ENCODE measurements at places on chromosomes 12 and 14.

DNA sequence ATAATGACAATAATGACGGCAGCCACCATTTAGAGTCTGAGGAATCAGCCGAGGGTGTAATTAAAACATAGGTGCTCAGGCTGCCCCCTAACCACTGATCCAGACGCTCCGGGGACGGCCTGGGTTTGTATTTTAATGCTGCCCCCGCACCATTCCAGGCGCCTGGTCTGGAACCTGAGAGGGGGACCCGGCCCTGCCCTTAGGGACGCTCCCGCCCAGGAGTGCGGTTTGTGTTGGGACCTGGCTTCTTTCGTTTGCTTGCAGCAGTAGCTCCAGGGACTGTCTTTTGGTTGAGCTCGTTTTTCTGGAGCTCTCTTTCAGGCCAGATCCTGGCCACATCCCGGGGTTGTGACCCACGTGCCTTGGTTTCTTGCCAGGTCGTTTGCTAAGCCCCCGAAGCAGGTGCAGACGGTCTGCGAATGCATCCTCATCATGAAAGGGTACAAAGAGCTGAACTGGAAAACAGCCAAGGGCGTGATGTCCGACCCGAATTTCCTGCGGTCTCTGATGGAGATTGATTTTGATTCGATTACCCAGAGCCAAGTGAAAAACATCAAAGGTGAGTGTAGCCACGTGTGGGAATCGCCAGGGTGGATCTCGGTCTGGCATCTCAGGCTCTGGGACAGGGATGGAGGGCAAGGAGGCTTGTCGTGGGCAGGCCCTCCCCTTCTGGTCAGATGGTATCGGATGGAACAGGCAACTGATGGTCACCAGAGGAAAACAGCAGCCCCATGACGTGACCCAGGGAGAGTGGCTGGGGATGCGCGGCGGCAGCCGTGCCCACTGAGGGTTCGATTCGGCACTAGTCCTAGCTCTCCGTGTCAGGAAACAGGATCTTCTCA lies 63.5 kb downstream of the CCDC92 start:
- no peak for DNase-seq

DNA sequence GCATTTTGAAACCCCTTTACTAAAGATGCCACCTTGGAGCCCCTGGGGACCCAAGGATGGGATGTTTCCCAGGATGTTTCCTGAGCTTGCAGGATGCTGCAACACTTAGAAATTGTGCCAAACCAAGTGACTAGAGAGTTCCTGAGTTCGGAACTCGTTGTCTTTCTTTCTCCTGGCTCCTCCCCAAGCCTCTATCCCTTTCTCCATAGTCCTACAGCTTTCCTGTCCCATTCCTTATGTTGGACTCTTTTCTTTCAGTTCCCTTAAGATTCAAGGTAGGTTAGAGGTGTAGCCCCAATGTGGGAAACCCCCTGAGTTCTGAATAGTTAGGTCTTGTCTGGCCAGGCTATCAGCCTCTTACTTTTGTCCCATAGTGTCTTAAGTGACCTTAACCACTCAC lies 1.4 kb upstream of the KIF5A start:
- no peak for DNase-seq

- DNase-seq: no peak
These were observed 9.5 kb upstream of the NAA30 start for GRCh38 chr14:57380935-57381334.

DNA sequence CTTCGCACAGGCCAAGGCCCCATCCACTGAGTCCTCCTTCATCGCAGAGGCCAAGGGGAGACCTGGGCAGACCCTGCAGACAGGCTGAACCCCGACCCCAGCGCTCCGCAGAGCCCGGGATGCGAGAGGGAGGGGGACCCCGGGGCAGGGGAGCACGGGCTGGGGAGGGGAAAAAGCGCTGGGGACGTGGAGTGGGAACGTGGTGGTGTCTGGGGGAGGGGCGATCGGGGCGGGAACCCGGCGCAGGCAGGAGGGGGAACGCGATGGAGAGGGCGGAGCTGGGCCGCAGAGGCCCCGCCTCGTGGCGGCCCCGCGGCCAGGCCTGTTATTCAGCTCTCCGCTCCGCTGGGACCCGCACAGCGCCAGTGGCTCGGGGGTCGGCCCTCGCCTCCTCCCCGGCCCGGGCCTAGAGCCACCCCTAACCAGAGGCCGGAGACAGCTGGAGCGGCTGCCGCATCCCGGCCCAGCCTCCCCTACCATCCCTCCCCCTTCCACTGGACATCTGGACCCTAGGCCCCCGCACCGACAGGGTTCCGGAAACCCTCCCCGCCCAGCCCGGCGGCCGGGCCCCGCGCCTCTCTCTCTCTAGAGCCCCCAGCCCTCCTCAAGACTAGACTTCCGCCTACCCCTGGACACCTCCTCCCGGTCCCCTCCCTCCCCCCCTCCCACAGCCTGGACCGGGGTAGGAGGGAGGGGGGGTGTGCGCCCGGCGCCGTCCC lies at the start of gene ARHGEF25:
Gene ARHGEF25 (plus strand): TSS at position 328 of the 719 bp plus-strand sequence. CDS start 460 bp downstream, outside the sequence.
- DNase-seq: peak; percentile 65

GRCh38 chr12:3184485-3184884 lies 107.3 kb downstream of the TSPAN9 start:
- DNase-seq: no peak

- no peak for DNase-seq
These were observed 30.5 kb upstream of the LRP6 start for GRCh38 chr12:12297201-12297830.

- DNase-seq: no peak
These were observed 31.9 kb downstream of the FBRSL1 start for GRCh38 chr12:132521712-132522292.

- no peak for DNase-seq
These were observed 8.9 kb downstream of the ISCA2 start for GRCh38 chr14:74502236-74503019.

- DNase-seq: no peak
These were observed 78.3 kb upstream of the SLC16A7 start for GRCh38 chr12:59517522-59517921.

DNA sequence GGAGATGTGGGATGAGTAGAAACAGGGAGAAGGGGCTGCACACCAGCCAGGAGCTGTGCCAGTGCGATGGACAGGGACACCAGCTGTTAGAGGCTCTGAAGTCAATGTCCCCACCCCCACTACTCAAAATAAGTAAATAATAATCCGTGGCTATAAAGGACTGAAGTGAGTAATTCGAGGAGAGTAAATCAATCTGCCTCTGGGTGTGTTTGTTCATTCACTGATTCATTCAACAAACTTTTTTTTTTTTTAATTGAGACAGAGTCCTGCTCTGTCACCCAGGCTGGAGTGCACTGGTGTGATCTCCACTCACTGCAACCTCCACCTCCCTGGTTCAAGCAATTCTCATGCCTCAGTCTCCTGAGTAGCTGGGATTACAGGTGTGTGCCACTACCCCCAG lies 363.6 kb downstream of the TMEM132D start:
- DNase-seq: no peak

DNA sequence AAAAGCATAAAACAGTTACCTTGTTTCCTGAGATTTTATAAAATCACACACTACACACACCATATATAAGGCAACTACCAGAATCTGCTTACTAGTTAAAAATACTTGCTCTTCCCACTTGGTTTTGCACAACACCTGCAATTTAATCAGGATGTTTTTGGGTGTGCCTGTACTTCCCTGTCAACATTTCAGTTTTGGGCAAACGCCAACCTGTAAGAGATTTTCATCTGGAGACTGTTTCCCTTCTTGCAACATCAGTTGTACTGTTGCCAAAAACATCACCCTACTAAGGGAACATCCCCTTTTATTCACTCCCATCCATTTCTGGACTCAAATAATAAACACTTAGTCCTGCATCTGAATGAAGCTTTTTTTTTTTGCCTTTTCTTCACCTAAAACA lies 172.3 kb downstream of the DUSP6 start:
- DNase-seq: no peak

DNA sequence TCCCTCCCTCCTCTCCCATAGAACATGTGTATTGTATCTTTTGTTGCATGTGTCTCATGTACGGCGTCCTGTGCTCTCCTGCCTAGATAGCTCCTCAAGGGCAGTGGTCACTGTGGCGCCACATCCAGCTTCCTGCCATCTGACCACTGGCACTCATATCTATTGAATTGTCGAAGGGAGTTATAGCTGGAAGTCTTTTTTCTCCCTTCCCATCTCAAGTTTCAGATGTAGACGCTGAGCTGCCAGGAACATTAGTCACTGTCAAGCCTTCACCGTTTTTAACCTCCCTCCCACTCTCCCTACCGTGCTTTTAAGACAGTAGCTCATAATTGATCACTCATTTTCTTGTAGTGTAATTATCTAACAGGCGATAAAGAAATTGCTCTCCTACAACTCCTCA lies 33.0 kb downstream of the MTHFD1 start:
- no peak for DNase-seq

GRCh38 chr14:87285506-87285905 lies 707.5 kb downstream of the GALC start:
- no peak for DNase-seq

- DNase-seq: no peak
These were observed 19.1 kb upstream of the LDHB start for GRCh38 chr12:21676776-21677175.

GRCh38 chr12:100184549-100185145 lies 16.0 kb upstream of the ACTR6 start:
- DNase-seq: no peak

GRCh38 chr12:58202933-58203718 lies 261.8 kb downstream of the ATP23 start:
- no peak for DNase-seq

GRCh38 chr12:563250-563781 lies 99.9 kb downstream of the NINJ2 start:
- peak; percentile 53 for DNase-seq

DNA sequence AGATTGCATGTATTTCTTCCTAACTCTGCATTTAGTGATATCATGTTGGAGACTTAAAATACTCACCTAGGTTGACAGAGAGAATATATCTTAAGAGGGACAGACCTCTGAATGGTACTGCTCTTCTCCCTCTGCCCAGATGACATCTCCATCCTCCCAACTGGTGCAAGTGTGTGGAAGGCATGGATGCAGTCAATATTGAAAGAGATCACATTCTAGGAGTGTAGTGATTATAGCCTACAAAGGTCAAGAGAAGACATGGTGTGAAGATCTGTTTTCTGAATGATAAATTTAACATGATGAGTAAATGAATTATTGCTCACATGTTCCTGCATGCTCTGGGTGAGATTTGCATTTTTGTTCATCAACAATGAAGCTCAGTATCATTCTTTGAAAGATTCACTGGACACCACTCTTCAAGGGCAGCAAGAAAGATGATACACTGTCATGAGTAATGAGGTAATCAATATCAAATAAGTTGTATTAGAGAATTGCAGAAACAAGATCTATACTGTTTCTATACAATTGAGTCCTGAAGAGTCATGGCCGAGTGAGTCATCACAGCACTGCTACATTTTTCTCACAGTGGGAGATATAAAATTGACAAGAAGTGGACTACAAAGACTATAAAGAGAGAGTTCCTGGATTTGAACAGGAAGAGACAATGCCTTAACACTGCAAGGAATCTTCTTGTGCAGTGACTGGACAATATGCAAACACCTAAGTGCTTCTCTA lies 183.3 kb upstream of the KRR1 start:
- DNase-seq: no peak

DNA sequence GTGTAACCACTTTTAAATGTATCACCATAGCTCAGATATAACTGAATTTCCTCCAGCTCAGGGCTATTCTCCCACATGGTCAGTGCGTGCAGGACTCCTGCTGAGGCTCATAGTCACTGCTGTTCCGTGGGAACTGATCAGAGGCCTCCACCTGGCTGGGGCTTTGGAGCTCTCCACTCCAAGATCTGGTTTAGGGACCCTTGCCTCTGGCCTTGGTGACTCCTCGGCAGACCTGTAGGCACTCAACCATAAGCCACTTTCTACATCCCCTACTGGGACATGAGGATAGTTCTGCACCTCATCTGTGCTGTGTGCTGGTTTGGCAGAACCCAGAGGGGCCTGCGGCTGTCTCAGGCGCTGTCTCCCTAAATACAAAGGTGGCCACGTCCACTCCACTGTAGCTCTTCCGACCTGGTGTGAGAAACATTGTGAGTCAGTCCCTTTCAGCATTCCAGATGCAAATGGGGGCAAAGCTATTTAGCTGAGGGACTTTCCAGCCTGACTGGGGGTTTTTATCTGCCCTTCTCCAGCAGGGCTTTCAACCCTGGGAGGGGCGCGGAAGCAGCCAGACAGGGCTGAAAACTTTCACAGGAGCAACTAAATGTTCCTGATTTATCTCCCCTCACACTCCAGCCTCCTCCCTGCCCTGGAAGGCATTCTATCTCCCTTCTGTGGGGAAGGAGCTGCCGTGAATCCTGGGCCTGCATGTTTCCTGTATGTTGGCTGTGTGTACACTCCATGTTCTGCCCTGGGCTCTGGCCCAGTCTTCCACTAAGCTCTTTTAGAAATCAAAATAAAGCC lies 218.3 kb upstream of the DAAM1 start:
- no peak for DNase-seq

DNA sequence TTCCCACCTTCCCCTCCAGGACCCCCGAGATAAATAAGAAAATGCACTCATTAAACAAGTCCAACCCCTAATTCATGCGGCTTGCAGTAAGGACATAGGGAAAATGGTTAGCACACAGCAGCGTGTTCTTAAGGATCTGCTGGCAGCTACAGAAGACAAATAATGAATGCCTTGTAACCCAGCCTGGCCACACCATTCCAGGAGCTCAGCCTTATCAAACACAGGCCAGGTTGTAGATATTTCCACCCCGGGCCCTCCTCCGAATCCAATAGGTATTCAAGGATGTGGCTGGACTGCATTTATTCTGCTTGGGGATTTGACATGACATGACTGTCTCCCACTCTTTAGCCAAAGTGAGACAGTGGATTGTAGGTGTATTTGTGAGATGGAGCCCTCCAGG lies 245.1 kb downstream of the SLC41A2 start:
- no peak for DNase-seq

DNA sequence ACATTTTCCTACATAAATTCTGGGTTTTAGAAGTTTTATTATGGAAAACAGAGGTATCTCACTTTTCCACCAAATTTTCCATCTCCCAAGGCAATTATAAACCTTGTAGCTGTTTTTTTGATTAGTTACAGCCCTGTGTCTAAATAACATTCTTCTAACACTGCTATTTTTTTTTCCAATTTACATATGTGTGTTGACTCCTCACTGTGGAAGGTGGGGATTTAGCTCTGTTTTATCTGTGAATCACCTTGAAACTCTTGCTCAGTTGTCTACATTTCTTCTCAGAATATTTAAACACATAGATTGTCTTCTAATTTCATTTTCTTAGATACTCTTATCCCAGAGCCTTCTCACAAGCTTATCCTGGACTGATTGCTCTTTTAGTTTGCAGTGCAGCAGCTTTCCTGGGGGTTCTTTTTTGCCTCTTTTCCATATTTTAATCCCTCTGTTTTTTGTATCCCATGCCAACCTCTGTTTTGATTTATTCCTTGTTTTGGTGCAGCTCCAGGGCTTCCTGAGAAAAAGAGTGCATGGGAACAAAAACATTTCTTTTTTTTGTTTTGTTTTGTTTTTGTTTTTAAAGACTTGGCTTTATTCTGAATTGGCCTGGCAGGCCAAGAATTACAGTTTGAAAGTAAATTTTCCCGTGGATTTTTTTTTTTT lies 36.7 kb downstream of the TBC1D15 start:
- no peak for DNase-seq

- no peak for DNase-seq
These were observed 354.2 kb downstream of the TMEM132D start for GRCh38 chr12:129549656-129550055.

GRCh38 chr14:34199585-34199984 lies 248.7 kb upstream of the EGLN3 start:
- DNase-seq: peak; percentile 50

GRCh38 chr14:60323199-60323896 lies 74.3 kb downstream of the PPM1A start:
- no peak for DNase-seq

GRCh38 chr14:77390188-77390587 lies 13.0 kb downstream of the SAMD15 start:
- no peak for DNase-seq

GRCh38 chr14:56124327-56124726 lies 6.1 kb downstream of the PELI2 start:
- no peak for DNase-seq
